Liver (tissue), 10 donors: ENCODE measurements at places on chromosomes 4 and X. TPM values are rescaled to one million over a fixed set of nuclear protein-coding genes. Genes with fewer than 3 reads are reported as not detected.
A peak's percentile ranks its signal among the peaks of the same experiment; 100 is the strongest.

GRCh38 chrX:48786341-48786800, at the start of gene GATA1:
GATA1 (plus strand) TSS chrX:48786590; CDS start chrX:48791110, 4,520 bp downstream.
- DNase-seq, result peak; percentile 67
- H3K27ac ChIP-seq, result no peak within 1 kb of the TSS
- H3K4me1 ChIP-seq, result no peaks in the 10 kb centered on the region
- H3K4me3 ChIP-seq, result no peak within 1 kb of the TSS
- H3K27me3 ChIP-seq, result no peaks in the 10 kb centered on the region

Gene MAOB
- polyA plus RNA-seq, result 96.3 TPM

Gene GPRASP1
- 0.51 TPM for polyA plus RNA-seq

GRCh38 chr4:168540503-168541265, 43.8 kb downstream of the PALLD start:
- H3K36me3 ChIP-seq, result no peaks in the 10 kb centered on the region
- no peak overlapping the region for H3K27ac ChIP-seq
- no peaks in the 10 kb centered on the region for H3K27me3 ChIP-seq
- DNase-seq, result no peak

- peaks cover 27% of the 10 kb centered on the region for H3K4me1 ChIP-seq
- no peak overlapping the region for H3K27ac ChIP-seq
- no peaks in the 10 kb centered on the region for H3K27me3 ChIP-seq
- no peak for DNase-seq
Observed at GRCh38 chr4:183617075-183617474, 41.9 kb downstream of the RWDD4 start.

Gene ITGB1BP2
- polyA plus RNA-seq, result 0.51 TPM

Gene HEPH
- polyA plus RNA-seq, result 0.68 TPM

DNA sequence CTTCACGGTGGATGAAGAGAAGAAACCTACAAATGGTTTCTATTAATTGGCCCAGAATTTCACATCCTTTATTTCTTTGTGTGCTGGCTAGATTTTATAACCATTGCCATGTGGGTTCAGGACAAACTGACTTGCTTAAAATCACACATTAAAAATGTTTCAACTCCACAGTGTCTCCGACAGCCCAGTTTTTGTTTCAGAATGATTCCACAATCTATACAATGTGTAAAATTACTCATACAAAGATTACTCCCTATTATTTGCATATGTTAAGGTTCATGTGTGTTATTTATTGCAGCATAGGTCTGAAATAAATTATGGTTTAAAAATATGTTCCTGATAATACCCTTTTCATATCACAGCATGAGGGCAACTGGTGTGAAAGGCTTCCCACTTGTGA, 20.6 kb downstream of the DCHS2 start:
- DNase-seq, result no peak
- H3K4me1 ChIP-seq, result peaks cover 7% of the 10 kb centered on the region
- H3K4me3 ChIP-seq, result no peak overlapping the region
- no peaks in the 10 kb centered on the region for H3K27me3 ChIP-seq
- no peaks in the 10 kb centered on the region for H3K36me3 ChIP-seq

Gene KLKB1
- 78.9 TPM for polyA plus RNA-seq

DNA sequence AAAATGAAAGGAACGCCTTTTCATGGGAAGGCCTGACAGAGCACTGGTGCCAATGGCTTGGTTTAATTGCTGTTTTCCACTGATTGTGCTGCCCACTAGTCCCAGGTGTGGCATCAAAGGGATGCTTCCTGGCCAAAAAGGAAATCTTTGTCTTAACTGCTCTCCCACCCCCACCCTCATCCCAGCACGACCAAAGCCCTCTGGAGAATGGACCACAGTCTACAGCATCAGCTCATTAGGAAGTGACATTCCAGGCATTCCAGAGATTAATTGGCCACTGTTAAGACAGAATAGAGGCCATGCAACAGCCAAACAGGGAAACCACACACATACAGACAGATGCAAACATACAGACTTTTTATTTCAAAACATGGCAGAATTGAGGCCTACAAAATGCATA, 143.2 kb downstream of the LHFPL1 start:
- H3K4me3 ChIP-seq, result no peak overlapping the region
- no peaks in the 10 kb centered on the region for H3K27me3 ChIP-seq
- H3K27ac ChIP-seq, result no peak overlapping the region
- H3K4me1 ChIP-seq, result no peaks in the 10 kb centered on the region
- no peaks in the 10 kb centered on the region for H3K36me3 ChIP-seq

DNA sequence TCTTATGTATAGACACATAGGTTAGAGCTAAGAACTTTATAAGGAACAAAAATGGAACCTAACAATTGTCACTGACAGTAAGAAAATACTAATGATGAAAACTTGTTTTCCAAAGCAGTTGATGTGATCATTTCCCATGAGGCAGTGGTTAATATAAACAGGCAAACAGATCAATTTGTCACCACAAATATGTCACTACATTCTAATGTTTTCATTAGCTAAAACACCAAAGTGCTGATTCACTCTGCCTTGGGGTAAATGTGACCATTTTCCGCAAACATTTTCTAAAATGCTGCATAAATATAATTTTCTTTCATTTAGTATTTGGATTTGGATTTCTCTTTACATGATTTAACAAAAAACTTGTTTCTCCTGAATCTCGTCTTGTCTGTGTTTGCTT, 408.9 kb upstream of the CTSO start:
- DNase-seq, result no peak
- H3K4me3 ChIP-seq, result no peak overlapping the region
- no peaks in the 10 kb centered on the region for H3K27me3 ChIP-seq
- H3K27ac ChIP-seq, result no peak overlapping the region
- H3K4me1 ChIP-seq, result no peaks in the 10 kb centered on the region

DNA sequence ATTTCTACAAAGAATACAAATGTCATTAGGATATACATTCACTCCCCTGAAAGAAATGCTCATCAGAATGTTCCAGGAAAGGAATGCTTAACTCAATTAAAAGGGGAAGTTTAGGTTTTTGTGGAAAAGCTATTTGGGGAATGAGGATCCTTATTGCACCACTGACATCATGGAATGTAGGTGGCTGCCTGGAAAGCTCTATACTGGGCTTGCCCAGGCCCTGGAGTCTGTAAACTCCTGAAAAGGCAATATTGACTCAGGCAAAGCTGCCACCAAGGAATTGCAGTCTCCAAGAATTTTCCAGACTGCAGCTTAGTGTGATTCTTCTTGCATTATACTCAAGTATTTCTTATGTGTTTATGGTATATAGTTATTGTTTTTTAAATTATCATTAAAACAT, 15.7 kb downstream of the DAPP1 start:
- DNase-seq, result no peak
- H3K27ac ChIP-seq, result no peak overlapping the region
- no peaks in the 10 kb centered on the region for H3K36me3 ChIP-seq
- H3K4me1 ChIP-seq, result peaks cover 2% of the 10 kb centered on the region
- H3K27me3 ChIP-seq, result no peaks in the 10 kb centered on the region

- no peaks in the 10 kb centered on the region for H3K27me3 ChIP-seq
- DNase-seq, result no peak
- no peak overlapping the region for H3K4me3 ChIP-seq
- no peaks in the 10 kb centered on the region for H3K36me3 ChIP-seq
Observed at GRCh38 chr4:176187624-176188023, 7.8 kb downstream of the SPATA4 start.

GRCh38 chr4:168070903-168071302, 21.4 kb upstream of the ANXA10 start:
- H3K36me3 ChIP-seq, result no peaks in the 10 kb centered on the region
- H3K4me3 ChIP-seq, result no peak overlapping the region
- no peaks in the 10 kb centered on the region for H3K4me1 ChIP-seq
- H3K27ac ChIP-seq, result no peak overlapping the region
- H3K27me3 ChIP-seq, result peaks cover 2% of the 10 kb centered on the region

DNA sequence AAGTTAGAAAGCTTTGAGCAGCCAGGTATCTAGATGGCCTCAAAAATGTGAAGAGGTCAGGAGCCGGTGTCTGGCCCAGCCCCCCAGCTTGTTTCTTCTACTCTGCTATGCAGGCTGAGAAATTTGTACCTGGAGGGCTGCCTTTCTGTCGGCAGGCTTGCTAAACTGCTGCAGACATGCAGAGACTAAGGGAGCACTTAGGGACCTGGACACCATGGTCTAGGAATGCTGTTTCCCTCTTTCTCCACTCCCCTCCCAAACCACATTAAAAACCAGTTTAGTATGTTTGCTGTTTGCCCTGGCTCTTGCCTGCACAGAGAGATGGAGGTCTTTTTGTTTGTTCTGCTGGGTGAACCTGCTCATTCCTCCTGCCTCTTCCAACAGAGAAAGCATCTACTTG, 157.1 kb upstream of the DGKK start:
- no peak overlapping the region for H3K4me3 ChIP-seq
- no peaks in the 10 kb centered on the region for H3K4me1 ChIP-seq
- no peak for DNase-seq
- H3K27ac ChIP-seq, result no peak overlapping the region
- H3K36me3 ChIP-seq, result no peaks in the 10 kb centered on the region
- peaks cover 5% of the 10 kb centered on the region for H3K27me3 ChIP-seq

- no peak for DNase-seq
- H3K4me3 ChIP-seq, result no peak overlapping the region
- no peaks in the 10 kb centered on the region for H3K36me3 ChIP-seq
- no peaks in the 10 kb centered on the region for H3K27me3 ChIP-seq
- H3K4me1 ChIP-seq, result no peaks in the 10 kb centered on the region
Observed at GRCh38 chrX:65407157-65407626, 127.4 kb downstream of the LAS1L start.

GRCh38 chr4:85381968-85382367, 93.0 kb upstream of the ARHGAP24 start:
- H3K4me1 ChIP-seq, result no peaks in the 10 kb centered on the region
- no peaks in the 10 kb centered on the region for H3K36me3 ChIP-seq
- no peak overlapping the region for H3K4me3 ChIP-seq
- H3K27me3 ChIP-seq, result no peaks in the 10 kb centered on the region
- no peak for DNase-seq

GRCh38 chr4:100782356-100782755, 264.5 kb upstream of the EMCN start:
- DNase-seq, result no peak
- H3K4me1 ChIP-seq, result no peaks in the 10 kb centered on the region
- H3K27me3 ChIP-seq, result no peaks in the 10 kb centered on the region
- H3K27ac ChIP-seq, result no peak overlapping the region
- no peak overlapping the region for H3K4me3 ChIP-seq
- H3K36me3 ChIP-seq, result no peaks in the 10 kb centered on the region

DNA sequence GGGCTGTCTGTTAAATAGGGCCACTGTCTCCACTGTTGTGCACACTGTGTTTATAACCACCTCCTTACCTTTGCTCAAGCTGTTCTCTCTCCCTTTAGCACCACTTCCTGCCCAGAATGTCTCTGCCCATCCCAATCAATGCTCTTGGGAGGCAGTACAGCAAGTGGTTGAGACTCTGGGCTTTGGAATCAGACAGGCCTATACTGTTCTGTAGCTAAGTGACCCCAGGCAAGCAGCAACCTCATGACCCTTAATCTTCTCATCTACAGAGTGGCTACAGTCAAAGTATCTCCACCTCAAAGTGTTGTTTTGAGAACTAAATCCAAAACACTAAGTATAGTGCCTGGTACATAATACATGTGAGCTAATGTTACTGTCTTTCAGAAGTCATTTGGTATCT, 3.8 kb upstream of the TXK start:
- peaks cover 21% of the 10 kb centered on the region for H3K36me3 ChIP-seq
- H3K27ac ChIP-seq, result no peak overlapping the region
- H3K4me3 ChIP-seq, result no peak overlapping the region
- DNase-seq, result no peak
- no peaks in the 10 kb centered on the region for H3K27me3 ChIP-seq
- no peaks in the 10 kb centered on the region for H3K4me1 ChIP-seq

GRCh38 chr4:94446386-94446785, 5.4 kb upstream of the PDLIM5 start:
- no peak for DNase-seq
- H3K4me1 ChIP-seq, result peaks cover 10% of the 10 kb centered on the region
- H3K27me3 ChIP-seq, result no peaks in the 10 kb centered on the region
- no peak overlapping the region for H3K4me3 ChIP-seq

Gene SNCA
- polyA plus RNA-seq, result 0.44 TPM
